ENCODE measurements at places on chromosomes 1 and 21.

DNA sequence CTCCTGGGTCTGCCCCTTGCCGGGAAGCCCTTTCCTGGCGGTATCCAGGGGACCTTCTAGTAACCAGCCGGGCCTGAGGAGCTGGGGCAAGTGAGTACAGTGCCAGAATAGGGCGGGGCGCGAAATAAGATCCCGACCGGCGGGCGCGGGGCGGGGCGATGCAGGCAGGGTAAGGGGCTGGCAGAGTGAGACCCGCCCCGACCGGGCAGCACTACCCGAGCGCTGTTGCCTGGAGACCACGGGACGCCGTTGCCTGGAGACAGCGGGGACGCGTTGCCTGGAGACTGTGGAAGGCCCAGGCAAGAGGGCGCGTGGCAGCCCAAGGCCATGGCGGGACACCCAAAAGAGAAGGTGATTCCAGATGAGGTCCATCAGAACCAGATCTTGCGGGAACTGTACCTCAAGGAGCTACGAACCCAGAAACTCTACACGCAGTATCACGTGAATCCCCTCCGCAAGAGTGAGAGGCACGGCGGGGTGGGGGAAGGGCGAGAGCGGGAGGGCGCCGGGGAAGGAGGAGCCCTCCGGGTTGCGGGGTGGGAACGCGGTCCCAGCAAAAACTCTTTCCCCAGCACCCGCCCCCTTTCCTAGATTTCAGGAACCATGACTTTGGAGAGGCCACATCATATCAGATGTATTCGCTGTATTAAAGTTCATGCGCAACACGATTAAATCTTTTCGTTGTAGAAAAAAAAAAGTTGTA, 24.3 kb downstream of the EBNA1BP2 start:
- peak; percentile 65 for DNase-seq

- peak; percentile 14 for DNase-seq
Observed at GRCh38 chr1:224433701-224434672, 610 bp downstream of the WDR26 start.

GRCh38 chr1:47485817-47486216, 48.0 kb downstream of the FOXD2 start:
- DNase-seq, result no peak

- no peak for DNase-seq
Observed at GRCh38 chr1:226560243-226560642, 11.7 kb downstream of the STUM start.

- DNase-seq, result no peak
Observed at GRCh38 chr1:223842784-223843183, 3.0 kb downstream of the TP53BP2 start.

- DNase-seq, result no peak
Observed at GRCh38 chr1:164671966-164672571, 113.1 kb downstream of the PBX1 start.
